Activated CD8-positive, alpha-beta memory T cell treated with anti-CD3 and anti-CD28 coated beads, Interleukin-2, amount 10 ng/mL, durations not matched to agents 7 days and 5 days (primary cell): ENCODE measurements at places on chromosomes 2 and 18.

DNA sequence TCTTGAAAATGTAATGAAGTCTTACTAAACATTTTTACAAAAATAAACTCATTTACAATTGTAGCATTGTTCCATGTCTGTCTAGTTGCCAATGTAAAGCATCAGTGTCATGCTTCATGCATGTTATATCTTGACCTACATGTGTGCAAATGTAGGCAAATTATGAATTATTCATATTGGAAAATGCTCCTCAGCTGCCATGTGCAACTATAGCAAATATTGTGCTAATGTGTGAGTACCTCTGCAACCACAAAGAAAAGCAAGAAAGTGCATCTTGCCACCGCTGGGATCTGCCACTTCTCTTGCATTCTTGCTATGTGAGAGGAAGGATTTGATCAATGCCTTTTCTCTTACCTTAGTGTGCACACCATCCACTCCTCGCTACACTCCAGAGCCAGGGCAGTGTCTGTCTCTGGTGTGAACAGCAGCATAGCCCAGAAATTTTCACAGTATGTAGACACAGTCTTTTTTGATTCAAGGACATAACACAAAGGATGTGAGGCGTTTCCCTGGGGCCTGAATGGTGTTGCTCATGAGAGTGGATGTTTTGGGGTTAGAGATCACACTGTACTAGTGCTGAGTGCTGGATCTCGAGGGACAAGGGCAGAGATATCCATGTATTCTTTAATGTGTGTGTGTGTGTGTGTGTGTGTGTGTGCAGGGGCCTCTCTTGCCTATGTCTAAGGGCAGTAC lies 47.6 kb upstream of the HAAO start:
- DNase-seq, result no peak

- DNase-seq, result no peak
Observed at GRCh38 chr2:136251197-136251884, 133.4 kb upstream of the CXCR4 start.

GRCh38 chr2:58594762-58595161 lies 353.6 kb upstream of the FANCL start:
- no peak for DNase-seq

GRCh38 chr2:70520825-70521224 lies 32.8 kb downstream of the TGFA start:
- no peak for DNase-seq

DNA sequence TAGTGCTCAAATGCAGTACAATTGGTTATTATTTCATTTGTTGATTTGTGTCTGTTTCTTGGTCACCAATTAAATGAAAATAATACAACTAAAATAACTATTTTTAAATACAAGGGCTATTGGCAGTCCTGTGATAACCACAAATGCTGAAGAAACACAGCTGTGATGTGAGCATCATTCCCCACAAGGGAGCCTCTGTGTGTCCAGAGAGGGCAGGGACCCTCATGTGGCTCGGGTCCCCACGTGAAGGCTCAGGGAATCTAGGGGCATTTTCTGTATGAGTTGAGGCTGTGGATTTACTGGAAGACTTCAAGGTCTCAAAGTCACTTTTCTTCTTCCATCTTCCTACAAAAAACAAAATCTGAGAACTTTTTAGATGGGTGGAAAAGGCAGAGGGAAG lies 316.1 kb upstream of the RAB12 start:
- no peak for DNase-seq
